ENCODE measurements at places on chromosomes 6 and 20.

GRCh38 chr6:160333841-160334240, 14.3 kb upstream of the SLC22A3 start:
- no peak for DNase-seq

DNA sequence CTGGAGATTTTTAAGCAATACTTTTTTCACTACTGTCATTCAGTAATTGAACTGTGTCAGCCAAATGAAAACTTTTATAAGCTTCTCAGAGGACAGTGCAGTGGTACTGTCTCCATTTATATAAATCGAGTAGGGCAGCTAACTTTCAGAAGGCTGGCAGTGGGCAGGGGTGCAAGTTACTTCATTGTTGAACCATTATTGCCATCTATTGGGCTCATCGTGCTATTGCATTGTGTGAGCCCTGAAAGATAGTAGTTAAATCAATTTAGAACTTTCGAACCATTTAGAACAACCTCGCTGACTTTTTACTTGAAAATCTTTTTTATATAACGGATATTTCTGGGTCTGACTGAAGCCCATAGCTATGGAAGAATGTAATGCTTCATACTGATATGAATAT, 347.8 kb upstream of the PLCB4 start:
- no peak for DNase-seq

- no peak for DNase-seq
These were observed 1.8 kb downstream of the RALGAPA2 start for GRCh38 chr20:20710443-20711315.

- no peak for DNase-seq
These were observed 3.1 kb downstream of the MAP1LC3A start for GRCh38 chr20:34561661-34562060.

DNA sequence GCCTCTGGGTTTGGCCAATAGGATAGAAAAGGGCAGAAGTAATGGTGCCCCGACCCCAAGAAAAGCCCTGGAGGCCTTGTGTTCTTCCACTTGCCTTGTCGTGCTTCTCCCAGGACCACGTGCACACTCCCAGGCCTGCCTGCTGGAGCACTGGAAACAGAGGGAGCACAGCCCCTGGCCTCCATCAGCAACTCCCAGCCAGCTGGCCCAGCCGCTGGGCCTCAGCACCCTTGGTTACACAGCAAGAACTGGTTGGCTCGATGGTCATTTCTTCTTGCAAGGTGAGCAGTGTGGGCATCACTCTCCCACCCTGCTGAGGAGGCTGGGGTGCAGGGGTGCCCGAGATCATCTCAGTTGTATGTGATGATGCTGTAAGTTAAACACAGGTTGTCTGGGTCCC, 69.2 kb upstream of the CST7 start:
- DNase-seq = peak; percentile 82

DNA sequence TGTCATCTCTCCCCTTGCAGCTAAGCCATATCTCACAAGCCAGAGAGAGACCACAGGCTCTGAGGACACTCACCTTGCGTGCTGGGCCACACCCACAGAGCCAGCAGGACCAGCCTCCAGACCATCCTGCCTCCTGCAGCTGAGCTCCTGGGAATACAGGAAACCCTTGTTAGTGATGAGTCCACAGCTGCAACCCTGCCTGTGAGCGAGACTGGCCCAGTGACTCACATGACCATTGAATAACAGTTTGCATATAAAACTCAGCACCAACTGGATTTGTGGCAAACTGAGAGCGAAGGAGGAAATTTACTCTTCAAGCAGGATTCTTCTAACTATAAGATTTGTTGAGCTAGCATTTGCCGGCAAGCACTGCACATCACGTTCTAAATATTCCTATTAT, 3.0 kb downstream of the THBS2 start:
- DNase-seq = no peak

- no peak for DNase-seq
These were observed 58.9 kb downstream of the PTPRK start for GRCh38 chr6:128461501-128461900.

- no peak for DNase-seq
These were observed 36.9 kb downstream of the SNAI1 start for GRCh38 chr20:50019466-50020256.

DNA sequence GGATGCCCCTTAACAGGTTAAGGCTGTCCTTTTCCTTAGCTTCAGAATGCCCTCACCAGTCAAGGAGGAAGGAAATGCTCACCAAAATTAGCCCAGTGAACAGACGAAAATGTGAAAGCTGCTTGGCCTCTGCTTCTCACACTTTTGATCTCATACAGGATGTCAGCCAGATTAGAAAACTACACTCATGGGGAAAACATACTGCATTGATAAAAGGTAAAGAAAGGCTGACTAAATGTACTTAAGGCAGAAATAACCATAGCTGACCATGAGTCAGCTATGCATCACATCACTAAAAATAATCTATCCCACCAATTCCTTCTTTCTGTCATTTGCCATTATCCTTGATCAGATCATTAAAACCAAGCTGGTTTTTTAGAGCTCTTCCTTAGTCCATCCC, 198.4 kb upstream of the TENT5A start:
- no peak for DNase-seq

DNA sequence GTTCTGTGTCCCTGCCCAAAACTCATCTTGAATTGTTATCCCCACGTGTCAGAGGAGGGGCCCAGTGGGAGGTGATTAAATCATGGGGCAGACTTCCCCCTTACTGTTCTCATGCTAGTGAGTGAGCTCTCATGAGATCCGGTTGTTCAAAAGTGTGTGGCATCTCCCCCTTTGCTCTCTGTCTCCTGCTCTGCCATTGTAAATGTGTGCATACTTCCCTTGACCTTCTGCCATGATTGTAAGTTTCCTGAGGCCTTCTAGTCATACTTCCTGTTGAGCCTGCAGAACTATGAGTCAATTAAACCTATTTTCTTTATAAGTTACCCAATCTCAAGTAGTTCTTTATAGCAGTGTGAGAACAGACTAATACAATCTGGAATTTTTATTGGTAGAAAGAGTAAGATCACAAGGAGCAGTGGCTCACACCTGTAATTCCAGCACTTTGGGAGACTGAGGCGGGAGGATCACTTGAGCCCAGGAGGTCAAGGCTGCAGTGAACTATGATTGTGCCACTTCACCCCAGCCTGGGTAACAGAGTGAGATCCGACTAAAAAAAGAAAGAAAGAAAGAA, 47.1 kb upstream of the SLC22A16 start:
- DNase-seq = peak; percentile 54

DNA sequence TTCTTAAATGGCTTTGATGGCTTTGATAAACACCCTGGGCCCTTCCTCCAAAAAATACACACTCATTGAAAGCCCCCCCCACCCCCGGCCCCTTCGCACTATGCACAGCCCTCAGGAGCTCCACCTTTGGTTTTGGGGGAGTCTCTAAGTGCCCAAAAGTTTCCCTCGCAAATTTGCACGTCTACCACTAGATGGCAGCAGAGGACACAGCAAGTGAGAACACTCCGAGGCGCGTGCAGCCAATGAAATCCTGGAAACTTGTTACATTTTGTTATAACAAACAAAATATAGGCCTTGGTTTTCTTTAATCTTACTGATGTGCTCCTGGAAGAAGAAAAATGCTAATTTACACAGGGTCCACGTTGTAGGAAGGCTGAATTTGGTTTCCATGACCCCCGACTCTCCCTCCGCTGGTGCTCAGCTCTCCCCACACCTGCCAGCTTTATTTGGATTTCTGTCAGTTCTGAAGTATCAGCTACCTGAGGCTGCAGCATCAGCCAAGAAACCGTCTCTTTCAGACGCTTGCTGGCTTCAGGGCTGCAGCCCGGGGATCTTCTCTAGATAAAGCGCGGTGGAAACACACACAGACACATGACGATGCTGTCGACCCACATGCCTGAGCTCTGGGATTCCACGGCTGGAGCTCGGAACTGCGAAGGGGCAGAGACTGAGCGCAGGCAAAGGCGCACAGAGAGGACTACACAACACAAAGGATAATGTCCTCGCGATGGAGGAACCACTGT, 148.3 kb upstream of the RPS6KA2 start:
- DNase-seq = no peak
